ENCODE measurements at places on chromosomes 7 and 10.

DNA sequence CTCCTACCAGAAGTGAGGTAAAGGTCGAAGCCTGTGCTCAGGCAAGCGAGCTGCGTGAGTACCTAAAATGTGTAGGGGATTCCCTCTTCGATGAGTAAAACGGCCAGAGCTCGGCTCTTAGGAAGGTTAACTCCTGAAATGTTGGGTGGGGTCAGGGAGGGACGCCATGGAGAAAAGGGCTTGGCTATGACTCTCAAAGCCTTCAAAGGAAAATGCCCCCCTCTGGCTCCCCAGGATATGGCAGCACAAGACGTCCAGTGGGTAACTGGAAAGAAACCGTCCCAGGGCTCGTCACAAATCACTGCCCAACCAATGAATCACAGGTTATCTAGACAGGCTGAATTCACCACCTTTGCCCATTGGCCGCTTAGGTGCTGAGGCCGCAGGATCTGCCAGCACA is 58.0 kb downstream of the CALML3 start:
- no peak for DNase-seq

GRCh38 chr7:85176197-85176596 is 10.7 kb downstream of the SEMA3D start:
- DNase-seq, result no peak

DNA sequence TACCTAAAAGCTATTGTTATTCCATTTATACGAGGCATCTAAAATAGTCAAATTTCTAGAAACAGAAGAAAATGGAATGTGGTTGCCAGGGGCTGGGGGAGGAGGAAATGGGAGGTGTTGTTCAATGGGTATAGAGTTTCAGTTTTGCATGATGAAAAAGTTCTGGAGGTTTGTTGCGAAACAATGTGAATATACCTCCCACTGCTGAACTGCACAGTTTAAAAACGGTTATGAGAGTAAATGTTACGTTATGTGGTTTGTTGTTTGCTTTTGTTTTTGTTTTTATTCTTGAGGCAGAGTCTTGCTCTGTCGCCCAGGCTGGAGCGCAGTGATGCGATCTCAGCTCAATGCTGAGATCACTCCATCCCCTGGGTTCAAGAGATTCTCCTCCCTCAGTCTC is 64.9 kb upstream of the NRBF2 start:
- no peak for DNase-seq

GRCh38 chr7:20730611-20731010 is 56.1 kb downstream of the SP8 start:
- no peak for DNase-seq

- peak; percentile 62 for DNase-seq
Measured at GRCh38 chr10:32055478-32056135, 618 bp downstream of the KIF5B start.

GRCh38 chr7:138515001-138515528 is 55.0 kb downstream of the TRIM24 start:
- no peak for DNase-seq

DNA sequence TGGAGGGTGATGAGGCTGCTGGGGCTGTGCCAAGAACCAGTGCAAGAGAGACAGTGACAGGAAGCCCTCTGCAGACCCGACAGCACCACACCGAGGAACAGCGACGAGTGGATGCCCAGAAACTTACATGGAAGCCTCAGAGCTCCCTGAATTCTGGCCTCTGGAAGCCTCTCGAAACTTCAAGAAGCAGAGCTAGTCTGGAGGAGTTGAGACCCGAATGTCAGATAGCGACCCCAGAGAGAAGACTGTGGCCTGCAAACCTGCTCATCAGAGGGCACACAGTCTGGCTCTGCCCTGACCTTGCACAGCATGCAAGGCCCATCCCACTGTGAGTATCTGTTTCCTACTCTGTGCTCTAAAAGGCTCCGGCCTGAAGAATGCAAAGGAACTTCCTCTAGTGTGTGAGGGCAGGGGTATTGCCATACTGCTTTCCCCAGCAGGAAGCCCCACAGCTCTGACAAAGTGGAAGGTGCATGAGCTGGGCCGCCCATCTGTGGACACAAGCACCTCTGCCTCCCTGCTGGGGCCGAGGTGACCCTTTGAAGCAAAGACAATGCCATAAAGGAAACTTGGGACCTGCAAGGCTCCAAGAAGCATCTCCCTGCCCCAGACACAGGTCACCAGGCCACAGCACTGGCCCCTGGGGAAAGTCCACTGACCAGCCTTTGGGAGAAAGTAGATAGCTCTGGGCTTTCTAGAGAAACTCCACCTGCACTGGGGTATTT is 10.5 kb upstream of the C10orf71 start:
- no peak for DNase-seq

GRCh38 chr10:62820586-62820985 is 4.4 kb upstream of the EGR2 start:
- DNase-seq, result no peak

DNA sequence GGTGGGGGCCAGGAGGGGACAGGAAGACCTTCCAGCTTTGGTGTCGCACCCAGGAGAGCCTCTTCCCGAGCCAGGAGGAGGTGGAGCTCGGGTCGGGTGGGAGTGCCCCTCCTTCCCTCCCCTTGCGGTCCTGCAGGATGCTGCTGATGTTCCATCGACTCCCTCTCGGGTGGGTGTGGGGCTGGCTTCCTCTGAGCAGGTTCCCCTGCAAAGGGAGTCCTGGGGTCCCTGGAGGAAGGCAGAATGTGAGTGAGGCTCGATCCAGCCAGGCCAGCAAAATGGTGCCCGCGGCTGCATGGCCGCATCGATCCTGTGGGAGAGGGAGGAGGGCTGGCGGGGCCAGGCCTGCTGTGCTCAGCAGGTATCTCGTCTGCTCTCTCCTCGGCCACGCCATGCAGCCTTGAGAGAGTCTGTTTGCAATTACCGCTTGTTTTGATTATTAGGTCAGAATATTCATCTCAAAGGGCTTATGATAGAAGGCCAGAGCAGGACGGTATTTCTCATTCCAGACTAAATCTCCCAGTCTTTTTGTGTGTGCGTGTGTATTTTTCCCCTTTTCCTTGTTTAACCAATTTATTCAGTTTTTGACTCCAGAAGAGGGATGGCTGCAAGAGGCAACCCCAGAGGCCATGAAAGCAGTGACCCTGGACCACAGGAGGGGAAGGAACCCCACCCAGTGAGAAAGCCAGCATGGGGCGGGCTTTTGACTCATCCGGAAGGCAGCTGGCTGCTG is 137.3 kb upstream of the ZMIZ1 start:
- DNase-seq, result peak; percentile 56

DNA sequence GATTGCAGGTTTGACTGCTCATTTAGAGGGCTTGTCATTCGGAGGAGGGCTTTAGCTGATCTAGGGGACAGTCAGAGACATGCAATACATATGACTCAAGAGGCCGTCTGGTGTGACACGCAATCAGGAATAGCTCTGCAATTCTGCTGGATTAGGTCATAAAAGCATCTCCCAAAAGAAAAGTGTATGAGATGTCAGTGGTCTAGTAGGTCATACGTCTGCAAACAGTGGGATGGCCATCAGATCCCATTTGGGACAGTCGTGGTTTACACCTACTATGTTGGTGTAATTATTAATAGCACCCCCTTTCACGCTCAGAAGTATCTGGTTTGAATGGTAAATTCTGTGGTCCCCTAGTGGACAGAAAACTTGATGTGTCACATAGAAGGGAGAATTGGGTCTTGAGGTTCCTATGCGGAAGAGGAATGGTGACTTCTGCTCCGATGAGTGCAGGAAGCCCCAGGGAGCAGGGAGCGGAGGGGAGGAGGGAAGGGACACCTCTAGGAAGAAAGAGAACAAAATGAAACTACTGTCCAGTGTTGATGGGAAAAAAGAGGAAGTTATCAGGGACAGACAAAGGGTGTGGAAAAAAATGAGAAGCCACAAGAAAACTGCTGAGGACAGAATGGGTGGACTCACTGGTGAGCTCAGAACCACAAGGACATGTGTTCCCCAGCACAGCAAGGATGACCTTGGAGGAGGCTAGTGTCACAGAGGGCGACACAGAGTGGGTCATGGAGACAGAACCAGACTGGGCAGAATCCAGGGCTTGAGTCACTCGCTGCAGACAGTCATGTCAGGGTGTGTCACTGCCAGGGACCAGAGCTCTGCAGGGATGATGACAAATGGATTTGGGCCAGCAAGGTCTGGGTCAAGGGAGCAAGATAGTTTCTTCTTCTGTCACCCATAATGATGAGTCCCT is 59.9 kb downstream of the MAP3K8 start:
- DNase-seq, result no peak

DNA sequence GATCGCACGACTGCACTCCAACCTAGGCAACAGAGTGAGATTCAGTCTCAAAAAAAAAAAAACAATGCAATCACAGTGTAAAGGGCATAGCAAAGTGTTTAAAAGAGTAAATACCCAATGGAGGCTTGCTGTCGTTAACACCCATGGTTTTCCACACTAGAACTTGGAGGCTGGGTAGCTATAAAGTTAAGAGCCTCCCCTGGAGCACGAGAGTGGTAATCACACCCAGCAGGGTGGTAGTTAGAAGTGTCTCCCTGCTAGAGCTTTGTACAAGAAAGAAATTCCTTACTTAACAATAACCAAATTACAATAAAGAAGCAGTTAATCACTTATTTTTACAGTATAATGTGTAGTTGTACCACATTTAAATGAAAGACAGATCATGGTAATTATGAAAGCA is 1078.9 kb downstream of the NRG3 start:
- DNase-seq, result no peak

DNA sequence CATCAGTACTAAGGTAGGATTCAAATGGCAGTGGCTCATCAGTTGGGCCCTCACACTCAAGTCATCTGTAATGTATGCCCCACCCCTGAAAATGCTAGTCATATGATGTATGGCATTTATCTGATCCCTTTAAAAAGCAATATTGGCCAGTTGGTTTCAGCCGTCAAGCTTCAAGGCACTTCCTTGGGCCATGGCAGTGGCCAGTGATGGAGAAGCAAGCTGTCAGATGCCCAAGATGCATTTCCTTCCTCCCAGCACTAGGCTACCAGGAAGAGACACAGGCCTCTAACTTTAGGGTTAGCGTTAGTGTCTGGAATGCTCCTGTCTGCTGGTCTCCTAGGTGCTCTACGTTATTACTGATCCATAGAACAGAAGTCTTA is 64.1 kb downstream of the PIK3AP1 start:
- DNase-seq, result no peak

DNA sequence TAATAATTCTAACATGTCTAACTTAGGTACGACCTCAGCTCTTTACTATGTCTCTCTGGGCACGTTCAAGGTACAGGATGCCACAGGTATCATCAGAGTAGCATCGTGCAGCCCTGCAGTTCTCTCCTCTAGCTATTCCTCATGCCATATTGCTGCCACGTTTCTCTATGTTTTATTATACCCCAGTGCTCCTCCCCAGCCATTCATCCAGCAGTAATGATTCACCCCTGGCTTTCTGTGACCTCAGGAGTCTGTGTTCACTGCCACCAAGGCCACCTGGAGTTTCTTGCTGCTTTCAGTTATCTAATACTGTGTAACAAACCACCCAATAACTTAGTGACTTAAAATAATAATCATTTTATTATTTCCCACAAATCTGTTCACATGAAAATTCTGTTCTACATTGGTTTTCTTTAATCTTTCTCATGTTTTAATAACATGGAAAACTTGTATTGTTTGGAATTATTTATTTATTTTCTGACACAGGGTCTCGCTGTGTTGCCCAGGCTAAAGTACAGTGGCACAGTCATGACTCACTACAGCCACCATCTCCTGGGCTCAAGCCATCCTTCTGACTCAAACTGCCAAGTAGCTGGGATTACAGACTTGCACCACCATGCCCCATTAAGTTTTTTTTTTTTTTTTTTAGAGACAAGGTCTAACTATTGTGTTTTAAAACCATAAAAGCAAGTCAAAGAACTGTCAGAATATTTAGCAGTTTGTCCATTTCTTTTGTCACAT is 21.8 kb downstream of the REEP3 start:
- DNase-seq, result no peak

DNA sequence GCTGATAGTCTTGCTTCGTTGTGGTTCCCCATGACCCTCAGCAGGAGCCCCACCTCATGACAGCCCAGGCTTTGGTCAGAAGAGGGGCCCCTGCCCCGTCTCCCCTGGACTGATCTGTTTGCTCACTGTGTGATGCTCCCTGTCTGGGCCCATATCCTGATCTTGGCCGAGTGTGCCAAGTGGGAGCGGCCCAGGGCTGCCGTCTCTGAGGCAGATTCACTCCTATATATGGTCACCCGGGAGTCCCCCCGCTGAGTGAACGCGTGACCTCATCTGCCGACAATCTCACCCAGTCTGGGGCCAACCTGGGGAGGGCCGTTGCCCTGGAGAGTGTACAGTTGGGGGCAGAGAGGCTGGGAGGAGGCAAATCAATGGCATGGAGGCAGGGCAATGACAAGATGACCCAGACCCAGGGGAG is 34.5 kb downstream of the PPIF start:
- no peak for DNase-seq

GRCh38 chr10:20593649-20594048 is 303.5 kb downstream of the NEBL start:
- no peak for DNase-seq

GRCh38 chr7:119916501-119916900 is 356.5 kb upstream of the KCND2 start:
- DNase-seq, result no peak

DNA sequence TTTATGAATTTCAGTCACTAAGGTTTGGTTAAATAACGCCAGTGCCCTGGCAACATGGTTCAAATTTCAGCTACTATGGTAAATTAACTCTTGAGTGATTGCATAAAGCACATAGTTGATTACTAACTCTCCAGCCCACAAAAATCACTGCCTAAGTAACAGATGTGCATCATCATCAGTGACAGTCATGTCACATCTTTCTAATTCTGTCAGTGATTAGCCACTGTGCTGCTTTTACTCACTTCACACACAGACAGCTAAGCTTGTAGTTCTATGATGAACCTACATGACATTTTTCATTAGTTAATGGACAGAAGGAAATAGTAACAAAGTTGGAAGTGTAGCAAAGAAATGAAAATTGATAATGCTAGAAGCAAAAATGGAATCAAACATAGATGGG is 108.9 kb downstream of the DNAH11 start:
- no peak for DNase-seq

- DNase-seq, result no peak
Measured at GRCh38 chr10:30986053-30986555, 45.6 kb downstream of the ZNF438 start.

- no peak for DNase-seq
Measured at GRCh38 chr7:99794585-99795502, 10.9 kb upstream of the CYP3A4 start.

GRCh38 chr7:42605406-42606192 is 306.3 kb downstream of the C7orf25 start:
- no peak for DNase-seq

GRCh38 chr10:15715619-15716227 is 4.0 kb downstream of the ITGA8 start:
- DNase-seq, result peak; percentile 25

DNA sequence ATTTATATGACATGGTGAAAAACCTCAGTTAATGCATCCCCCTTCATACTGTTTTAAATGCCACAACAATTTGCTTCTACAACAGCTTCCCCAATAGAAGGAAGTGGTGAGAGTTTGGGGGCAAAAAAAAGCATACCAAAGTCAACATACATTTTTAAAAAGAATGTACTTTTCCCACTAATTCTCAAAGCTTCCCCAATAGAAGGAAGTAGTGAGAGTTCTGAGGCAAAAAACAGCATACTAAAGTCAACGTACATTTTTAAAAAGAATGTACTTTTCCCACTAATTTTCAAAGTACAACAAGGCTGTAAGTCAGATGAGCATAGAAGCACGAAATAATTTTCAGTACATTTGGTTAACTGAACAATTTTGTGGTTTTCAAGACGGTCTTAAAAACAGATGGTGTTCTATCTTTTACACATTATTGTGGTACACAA is 24.0 kb downstream of the WASL start:
- no peak for DNase-seq

- no peak for DNase-seq
Measured at GRCh38 chr10:8962249-8962648, 907.8 kb downstream of the GATA3 start.

- no peak for DNase-seq
Measured at GRCh38 chr7:128910569-128910945, at the start of gene KCP. Gene KCP, minus strand, starts transcription at chr7:128910709. Its CDS starts 33 bp downstream, at chr7:128910676.
